ENCODE measurements at places on chromosomes 11 and 22.

DNA sequence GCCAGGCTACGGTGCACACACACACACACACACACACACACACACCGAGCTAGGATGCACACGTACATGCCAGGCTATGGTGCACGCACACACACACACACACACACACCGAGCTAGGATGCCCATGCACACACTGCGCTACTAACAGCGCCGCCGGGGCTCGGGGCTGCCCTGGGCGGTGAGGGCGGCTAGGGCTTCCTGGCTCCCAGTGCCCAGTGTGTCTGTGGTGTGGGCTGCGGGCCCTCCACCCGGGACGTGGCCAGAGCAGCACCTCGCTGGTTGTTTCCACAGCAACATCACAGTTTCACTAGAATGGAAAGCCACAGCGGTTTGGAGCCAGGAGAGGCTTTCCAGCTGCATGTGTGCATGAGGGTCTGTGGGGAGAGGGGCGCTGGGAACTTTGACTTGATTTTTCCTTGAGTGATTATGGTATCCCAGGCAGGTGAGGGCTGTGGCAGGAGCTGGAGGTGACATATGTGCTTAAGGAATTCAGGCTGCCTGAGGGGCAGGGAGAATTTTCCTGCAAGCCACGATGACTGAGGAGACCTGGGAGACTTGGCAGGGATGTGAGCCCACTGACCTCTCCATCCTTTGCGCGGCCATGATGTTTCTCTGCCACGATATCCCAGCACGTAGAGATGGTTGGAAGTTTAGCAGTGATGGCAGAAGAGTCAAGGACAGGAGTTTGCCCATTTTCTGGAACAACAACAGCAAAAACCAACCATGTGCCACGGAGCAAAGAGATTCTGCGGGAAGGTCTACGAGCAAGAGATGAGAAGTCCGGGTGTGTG lies 195.9 kb downstream of the SNX19 start:
- no peak for DNase-seq

DNA sequence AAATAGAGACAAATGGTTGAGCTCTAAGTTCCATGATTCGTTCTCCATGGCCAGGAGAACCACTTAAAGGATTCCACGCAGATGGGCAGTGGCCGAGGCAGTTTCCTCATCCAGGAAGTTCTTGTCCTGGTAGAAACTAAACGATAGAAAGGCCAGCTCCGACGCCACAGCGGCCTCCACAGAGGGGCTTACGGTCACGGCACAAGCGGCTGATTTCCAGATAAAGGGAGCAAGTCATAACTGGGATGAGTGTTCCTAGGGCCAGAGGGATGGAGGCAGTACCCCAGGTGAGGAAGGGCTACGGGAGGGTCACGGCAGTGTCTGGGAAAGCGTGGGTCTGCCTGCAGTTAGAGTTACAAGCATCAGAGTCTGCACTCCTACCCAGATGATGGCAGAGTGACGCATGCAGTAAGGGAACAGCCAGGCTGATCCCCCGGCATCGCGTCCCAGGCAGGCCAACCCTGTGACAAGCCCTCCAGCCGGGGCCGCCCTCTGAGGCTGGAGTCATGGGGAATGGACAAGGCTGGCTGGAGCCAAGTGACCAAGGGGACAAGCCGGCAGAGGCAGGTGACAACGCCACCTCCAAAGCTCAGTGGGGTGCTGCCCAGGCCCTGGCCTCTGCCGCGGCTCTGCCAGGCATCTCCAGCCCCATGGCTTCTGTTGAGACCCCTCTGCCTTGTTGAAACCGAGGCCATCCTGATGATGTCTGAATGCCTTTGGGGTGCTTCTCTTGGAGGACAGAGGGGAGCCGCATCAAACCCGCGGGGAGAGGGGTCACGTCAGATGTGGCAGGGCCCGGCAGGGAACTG lies 475.1 kb downstream of the BRD1 start:
- DNase-seq, result no peak

DNA sequence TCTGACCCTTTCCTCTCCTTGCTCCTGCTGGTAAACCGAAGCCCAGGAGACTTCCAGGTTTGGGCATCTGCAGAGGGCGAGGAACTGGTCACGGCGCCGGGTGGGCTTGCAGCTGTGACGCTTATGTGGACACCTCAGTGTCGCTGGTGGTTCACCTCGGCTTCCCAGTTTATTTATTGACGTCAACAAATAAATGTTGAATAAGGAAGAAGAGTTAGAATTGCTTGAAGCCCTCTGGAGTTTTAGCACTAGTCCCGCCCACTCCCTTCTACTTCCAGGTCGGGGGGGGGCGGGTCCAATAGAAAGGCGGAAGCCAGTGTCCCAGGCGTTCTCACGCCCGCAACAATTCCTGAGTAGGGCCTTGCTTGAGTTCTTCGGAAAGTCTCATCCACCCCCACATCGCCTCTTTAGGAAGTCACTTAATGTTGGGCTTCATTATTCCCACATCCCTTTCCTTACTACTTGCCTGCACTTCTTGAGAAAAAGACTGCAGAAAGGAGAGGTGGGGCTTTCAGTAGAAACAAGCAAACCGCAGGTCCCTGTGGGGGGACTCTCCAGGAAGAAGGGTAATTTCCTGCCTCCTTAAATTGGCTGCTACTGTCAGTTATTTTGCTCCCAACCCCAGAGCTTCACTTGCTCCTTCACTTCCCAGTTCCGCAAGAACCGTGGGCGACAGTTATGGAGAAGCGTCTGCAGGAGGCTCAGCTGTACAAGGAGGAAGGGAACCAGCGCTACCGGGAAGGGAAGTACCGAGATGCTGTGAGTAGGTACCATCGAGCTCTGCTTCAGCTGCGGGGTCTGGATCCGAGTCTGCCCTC lies at the start of gene TTC9C:
Gene TTC9C, plus strand, starts transcription at position 316 of the 818 bp plus-strand sequence. Its CDS starts 363 bp downstream, at position 679.
- peak; percentile 61 for DNase-seq

GRCh38 chr22:29755889-29756288 lies 10.9 kb downstream of the ZMAT5 start:
- no peak for DNase-seq

DNA sequence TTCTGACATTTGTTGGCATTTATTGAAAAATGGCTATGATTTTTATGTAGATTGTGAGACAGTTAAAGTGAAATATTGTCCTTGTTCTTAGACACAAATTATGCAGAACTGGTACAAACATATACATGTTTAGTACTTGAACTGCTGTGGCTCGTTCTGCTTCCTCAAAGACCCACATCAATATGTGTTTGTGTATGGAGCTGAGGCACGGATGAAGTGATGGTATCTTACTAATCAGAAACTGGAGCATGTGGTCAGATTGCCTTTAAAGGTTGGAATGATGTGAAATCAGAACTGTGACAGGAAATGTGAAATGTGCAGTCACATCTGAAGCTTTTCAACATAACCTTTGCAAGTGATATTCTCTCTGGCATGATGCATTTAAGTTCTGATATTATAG lies 130.4 kb downstream of the NAV2 start:
- no peak for DNase-seq

DNA sequence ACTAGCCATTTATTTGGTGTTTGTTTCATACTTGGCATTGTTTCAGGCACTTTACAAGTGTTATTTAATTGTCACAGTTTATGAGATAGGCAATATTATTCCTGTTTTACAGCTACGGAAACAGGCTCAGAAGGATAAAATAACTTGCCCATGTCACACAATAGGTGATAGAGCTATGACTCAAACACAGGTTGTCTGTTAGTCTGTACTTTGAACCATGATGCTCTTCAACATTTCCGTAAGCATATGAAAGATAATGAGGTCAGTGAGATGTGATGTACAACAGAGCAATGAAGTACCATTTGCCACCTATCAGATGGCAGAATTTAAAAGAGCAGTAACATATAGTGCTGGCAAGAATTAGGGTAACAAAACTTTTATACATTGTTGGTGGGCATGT lies 15.3 kb downstream of the TUG1 start:
- no peak for DNase-seq

All from SIG-M5 (cell line).